Adrenal gland (tissue), 19 donors: ENCODE measurements at places on chromosomes 2 and 18. TPM values are rescaled to one million over a fixed set of nuclear protein-coding genes. Genes with fewer than 3 reads are reported as not detected.
A peak's percentile ranks its signal among the peaks of the same experiment; 100 is the strongest.

DNA sequence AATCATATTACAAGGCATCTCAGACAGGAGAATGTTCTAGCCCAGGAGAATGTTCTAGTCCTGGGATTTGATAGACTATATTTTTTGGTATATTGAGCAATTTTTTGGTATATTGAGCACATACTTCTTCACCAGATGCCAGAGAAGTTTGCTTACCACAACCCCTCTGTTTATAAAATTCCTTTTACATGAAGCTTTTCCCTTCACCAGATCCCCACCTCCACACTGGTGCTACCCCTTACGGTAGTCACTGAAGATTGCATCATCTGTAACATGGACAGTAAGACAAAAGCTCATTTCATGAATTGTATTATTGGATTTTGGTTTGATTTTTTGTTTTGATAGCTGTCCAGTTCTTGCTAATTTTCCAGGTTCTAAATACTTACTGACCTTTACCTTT, 7.2 kb upstream of the HNMT start:
- no peak overlapping the region for H3K27ac ChIP-seq
- H3K4me1 ChIP-seq, result no peaks in the 10 kb centered on the region
- no peak overlapping the region for H3K4me3 ChIP-seq
- DNase-seq, result no peak
- no peaks in the 10 kb centered on the region for H3K36me3 ChIP-seq

GRCh38 chr2:191245046-191245868, at the start of gene MYO1B:
Gene MYO1B (plus strand): TSS chr2:191245404. CDS start chr2:191276896, 31,492 bp downstream.
- no peaks in the 10 kb centered on the region for H3K27me3 ChIP-seq
- H3K4me3 ChIP-seq, result peak within 1 kb of the TSS; percentile 40
- no peak within 1 kb of the TSS for H3K27ac ChIP-seq
- peaks cover 9% of the 10 kb centered on the region for H3K4me1 ChIP-seq
- H3K36me3 ChIP-seq, result no peaks in the 10 kb centered on the region

GRCh38 chr2:170743530-170744239, 26.5 kb upstream of the ERICH2 start:
- H3K36me3 ChIP-seq, result no peaks in the 10 kb centered on the region
- H3K27ac ChIP-seq, result no peak overlapping the region
- no peak overlapping the region for H3K4me3 ChIP-seq
- no peaks in the 10 kb centered on the region for H3K27me3 ChIP-seq

Gene HS6ST1
- 80.0 TPM for total RNA-seq

DNA sequence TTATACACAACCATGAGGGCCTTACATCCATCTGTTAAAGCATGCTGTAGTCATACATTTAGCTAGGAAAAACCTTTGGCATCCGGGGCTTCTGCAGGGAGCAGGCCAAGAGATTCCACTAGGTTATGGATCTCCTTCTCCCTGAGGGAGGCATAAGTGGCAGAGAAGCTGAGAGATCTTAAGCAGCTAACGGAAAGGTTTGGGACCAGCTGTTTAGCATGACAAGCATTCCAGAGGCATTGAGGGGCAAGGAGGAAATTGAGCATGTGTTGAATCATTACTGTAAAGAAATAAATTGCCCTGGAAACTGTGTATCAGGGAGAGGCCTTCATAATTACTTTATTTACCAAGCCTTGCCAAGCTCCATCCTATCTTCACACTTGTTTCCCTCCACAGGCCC, 643.1 kb downstream of the CNTNAP5 start:
- H3K4me1 ChIP-seq, result no peaks in the 10 kb centered on the region
- no peaks in the 10 kb centered on the region for H3K36me3 ChIP-seq
- no peak overlapping the region for H3K4me3 ChIP-seq
- H3K27me3 ChIP-seq, result no peaks in the 10 kb centered on the region
- no peak for DNase-seq
- H3K27ac ChIP-seq, result no peak overlapping the region

DNA sequence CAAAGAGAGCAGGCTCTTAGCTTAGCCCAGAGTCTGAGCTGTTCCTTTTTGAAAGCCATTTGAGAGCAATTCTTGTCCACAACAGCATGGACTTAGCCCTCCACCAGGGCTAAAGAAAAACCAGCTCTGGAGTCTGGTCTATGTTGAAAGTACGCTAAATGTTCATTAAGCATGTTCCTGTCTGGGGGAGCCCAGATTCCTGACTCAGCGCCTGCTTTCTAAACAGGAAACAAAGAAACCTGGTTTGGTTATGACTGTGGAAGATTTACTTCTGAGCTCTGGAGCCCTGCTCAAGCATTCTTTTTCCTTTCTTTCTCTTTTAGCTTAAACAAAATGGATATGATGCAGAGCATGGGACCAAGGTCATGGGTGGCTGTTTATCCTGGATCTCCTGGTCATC, 279.8 kb downstream of the RBM43 start:
- H3K36me3 ChIP-seq, result no peaks in the 10 kb centered on the region
- no peak for DNase-seq
- H3K27ac ChIP-seq, result no peak overlapping the region

GRCh38 chr2:134175834-134176233, 78.0 kb upstream of the MGAT5 start:
- peaks cover 27% of the 10 kb centered on the region for H3K4me1 ChIP-seq
- no peak overlapping the region for H3K27ac ChIP-seq
- no peaks in the 10 kb centered on the region for H3K36me3 ChIP-seq
- H3K27me3 ChIP-seq, result no peaks in the 10 kb centered on the region
